Activated T-cell treated with anti-CD3 and anti-CD28 coated beads, Interleukin-2, amount 50 U/mL, for 24 hours (primary cell): ENCODE measurements at places on chromosomes 13 and 19.

GRCh38 chr19:39190768-39191167 lies 6.0 kb upstream of the NCCRP1 start:
- DNase-seq = no peak

DNA sequence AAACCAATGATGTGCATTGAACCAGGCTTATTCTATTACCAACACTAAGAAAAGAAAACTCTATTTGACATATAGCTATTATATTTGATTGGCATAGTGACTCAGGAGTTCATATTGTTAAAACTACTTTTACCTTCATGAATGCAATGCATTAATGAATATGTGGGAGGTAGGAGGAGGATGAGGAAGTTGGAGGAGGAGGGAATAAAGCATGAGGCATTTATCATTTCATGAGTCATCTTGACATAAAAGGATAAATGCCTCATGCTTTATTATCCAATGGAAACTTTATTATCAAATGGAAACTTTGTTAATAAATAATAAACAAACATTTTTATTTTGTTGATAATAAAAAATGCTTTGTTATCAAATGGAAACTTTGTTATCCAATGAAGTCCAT lies 116.5 kb downstream of the SPRY2 start:
- no peak for DNase-seq

DNA sequence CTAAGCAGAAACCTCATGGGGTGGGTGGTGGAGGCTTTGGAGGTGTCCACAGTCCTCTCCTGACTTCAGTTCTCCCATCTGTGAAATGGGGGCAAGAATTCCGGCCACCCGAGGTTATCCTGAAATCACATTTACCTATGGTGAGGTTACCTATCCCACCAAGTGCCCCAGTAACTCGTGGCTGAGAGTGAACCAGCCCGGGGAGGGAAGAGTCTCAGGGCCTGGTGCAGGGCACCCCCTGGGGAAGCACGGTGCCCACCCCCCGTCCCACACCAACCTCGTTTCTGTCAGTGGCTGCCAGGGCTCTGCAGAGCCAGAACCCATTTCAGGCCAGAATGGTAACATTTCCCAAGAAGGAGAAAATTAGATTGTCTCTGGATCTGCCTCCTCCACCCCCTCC lies 83.7 kb upstream of the VSTM2B start:
- DNase-seq = no peak

GRCh38 chr19:12766051-12766521 lies 9.3 kb downstream of the HOOK2 start:
- peak; percentile 91 for DNase-seq

DNA sequence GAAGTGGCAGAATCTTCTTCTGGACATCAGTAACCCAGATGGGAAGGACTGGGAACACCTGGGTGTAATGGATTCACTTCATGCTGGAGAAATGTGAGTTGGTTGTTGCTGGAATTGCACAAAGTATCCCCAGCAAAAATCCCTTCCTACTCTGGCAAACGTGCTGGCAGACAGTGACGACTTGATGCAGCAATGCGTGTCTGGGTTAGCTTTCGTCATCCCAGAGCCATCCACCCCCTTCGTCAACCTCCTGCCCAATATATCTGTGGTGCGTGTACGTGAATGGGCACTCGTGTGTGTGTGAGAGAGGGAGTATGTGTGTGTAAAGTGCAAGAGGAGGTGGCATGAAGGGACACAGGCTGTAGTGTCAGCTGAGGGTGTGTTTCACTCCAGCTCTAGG lies 70.9 kb downstream of the TM9SF2 start:
- no peak for DNase-seq

- no peak for DNase-seq
Observed at GRCh38 chr19:57947088-57947418, 453 bp downstream of the ZNF256 start.

GRCh38 chr13:30065181-30065580 lies 214.8 kb upstream of the UBL3 start:
- DNase-seq = no peak
